Left ventricle myocardium inferior (tissue), 1 donor: ENCODE measurements at places on chromosomes 3 and 15. TPM values are rescaled to one million over a fixed set of nuclear protein-coding genes. Genes with fewer than 3 reads are reported as not detected.

DNA sequence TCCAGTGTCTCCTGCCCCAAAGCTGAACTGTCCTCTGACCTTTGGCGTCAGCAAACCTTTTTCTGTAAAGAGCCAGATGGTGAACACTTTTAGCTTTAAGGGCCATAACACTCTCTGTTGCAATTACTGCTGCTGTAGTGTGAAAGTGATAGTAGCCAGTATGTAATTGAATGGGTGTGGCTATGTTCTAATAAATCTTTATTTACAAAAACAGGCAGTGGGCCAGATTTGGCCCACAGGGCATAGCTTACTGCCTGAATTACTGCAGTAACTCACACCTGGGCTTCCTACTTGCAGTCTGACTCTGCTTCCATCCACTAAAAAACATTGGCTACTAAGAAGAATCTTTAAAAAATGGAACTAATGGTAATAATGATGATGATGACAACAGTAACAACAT is 68.0 kb upstream of the SLC6A11 start:
- no peak for DNase-seq
- H3K27ac ChIP-seq = no peak overlapping the region
- no peaks in the 10 kb centered on the region for H3K36me3 ChIP-seq
- no peak overlapping the region for H3K4me3 ChIP-seq
- no peaks in the 10 kb centered on the region for H3K4me1 ChIP-seq
- peaks cover 86% of the 10 kb centered on the region for H3K27me3 ChIP-seq

GRCh38 chr15:79380755-79381497 is 51.2 kb upstream of the MINAR1 start:
- H3K27me3 ChIP-seq = no peaks in the 10 kb centered on the region
- H3K27ac ChIP-seq = no peak overlapping the region
- no peak overlapping the region for H3K4me3 ChIP-seq
- DNase-seq = peak; percentile 71
- no peaks in the 10 kb centered on the region for H3K4me1 ChIP-seq
- H3K36me3 ChIP-seq = no peaks in the 10 kb centered on the region

DNA sequence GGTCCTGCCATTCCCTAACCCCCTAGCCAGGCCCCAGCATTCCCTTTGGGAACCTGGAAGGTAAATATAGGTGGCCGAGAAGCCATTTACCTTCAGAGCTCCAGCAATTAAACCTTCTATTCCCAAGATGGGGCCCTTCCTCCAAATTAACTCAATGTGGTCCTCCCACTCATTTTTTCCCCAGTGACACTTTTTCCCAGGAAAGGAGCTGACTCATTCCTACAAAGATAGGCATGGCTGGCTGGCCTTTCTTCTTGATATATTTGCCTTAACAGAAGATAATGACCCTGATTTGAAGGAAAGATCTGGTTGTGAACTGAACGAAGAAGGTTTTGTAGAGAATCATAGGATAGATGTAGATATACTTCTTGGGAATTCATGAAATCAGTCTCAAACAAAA is 279.0 kb upstream of the VEPH1 start:
- H3K4me1 ChIP-seq = no peaks in the 10 kb centered on the region
- no peaks in the 10 kb centered on the region for H3K36me3 ChIP-seq
- H3K27ac ChIP-seq = no peak overlapping the region
- H3K4me3 ChIP-seq = no peak overlapping the region

DNA sequence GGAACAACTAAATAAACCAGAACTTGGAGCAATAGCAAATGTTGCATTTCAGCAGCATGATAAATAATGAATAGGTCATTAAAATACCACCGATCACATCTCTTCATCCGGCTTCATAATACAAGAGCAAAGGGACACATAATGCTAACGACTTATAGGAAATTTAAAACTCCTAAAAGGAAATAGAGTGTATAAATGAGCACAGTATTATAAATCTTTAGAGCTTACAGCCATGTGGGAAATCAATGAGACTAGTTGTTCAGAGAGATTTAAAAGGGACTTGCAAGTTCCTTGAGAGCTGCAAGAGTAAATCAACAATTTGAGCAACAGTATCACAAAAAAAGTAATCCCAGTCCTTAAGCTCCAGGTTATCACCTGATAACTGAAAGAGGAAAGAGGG is 677.0 kb downstream of the PLOD2 start:
- H3K4me3 ChIP-seq = no peak overlapping the region
- H3K27ac ChIP-seq = no peak overlapping the region
- no peaks in the 10 kb centered on the region for H3K4me1 ChIP-seq
- no peaks in the 10 kb centered on the region for H3K27me3 ChIP-seq

Gene AP3B2
- total RNA-seq = 0.80 TPM

GRCh38 chr3:123571264-123571972 is 13.4 kb downstream of the HACD2 start:
- no peak overlapping the region for H3K27ac ChIP-seq
- H3K4me1 ChIP-seq = no peaks in the 10 kb centered on the region
- peaks cover 6% of the 10 kb centered on the region for H3K36me3 ChIP-seq
- H3K4me3 ChIP-seq = no peak overlapping the region
- no peaks in the 10 kb centered on the region for H3K27me3 ChIP-seq
- no peak for DNase-seq

GRCh38 chr3:29236146-29236840 is 44.6 kb upstream of the RBMS3 start:
- H3K4me3 ChIP-seq = no peak overlapping the region
- H3K27ac ChIP-seq = no peak overlapping the region
- peaks cover 13% of the 10 kb centered on the region for H3K4me1 ChIP-seq
- H3K36me3 ChIP-seq = no peaks in the 10 kb centered on the region
- no peaks in the 10 kb centered on the region for H3K27me3 ChIP-seq
- DNase-seq = no peak

- peak overlapping the region; percentile 65 for H3K4me3 ChIP-seq
- H3K27ac ChIP-seq = peak overlapping the region; percentile 25
- DNase-seq = no peak
- peaks cover 32% of the 10 kb centered on the region for H3K27me3 ChIP-seq
Measured at GRCh38 chr3:184604039-184604601, 42.5 kb downstream of the EPHB3 start.

Gene PLCH1
- 0.85 TPM for total RNA-seq

DNA sequence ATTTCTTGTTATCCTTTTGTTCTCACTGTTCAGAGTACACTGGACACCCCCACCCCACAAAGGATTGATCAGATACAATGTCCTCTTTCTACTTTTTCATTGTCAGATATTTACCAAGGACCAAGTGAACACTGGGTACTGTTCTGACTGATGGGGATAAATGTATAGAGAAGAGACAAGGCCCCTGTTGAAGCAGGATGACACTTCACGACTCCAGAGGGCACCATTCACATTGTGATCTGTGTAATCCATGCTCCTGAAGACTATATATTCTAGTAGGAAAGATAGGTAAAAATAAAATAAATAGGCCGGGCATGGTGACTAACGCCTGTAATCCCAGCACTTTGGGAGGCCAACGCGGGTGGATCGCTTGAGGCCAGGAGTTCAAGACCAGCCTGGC is 7.2 kb upstream of the CRYGS start:
- H3K36me3 ChIP-seq = peaks cover 83% of the 10 kb centered on the region
- no peak for DNase-seq
- H3K4me1 ChIP-seq = no peaks in the 10 kb centered on the region
- H3K27me3 ChIP-seq = no peaks in the 10 kb centered on the region

- H3K27ac ChIP-seq = no peak overlapping the region
- no peaks in the 10 kb centered on the region for H3K27me3 ChIP-seq
- peaks cover 51% of the 10 kb centered on the region for H3K4me1 ChIP-seq
- H3K36me3 ChIP-seq = peaks cover 41% of the 10 kb centered on the region
- no peak overlapping the region for H3K4me3 ChIP-seq
- DNase-seq = no peak
Measured at GRCh38 chr15:44718927-44719292, 7.6 kb downstream of the B2M start.

DNA sequence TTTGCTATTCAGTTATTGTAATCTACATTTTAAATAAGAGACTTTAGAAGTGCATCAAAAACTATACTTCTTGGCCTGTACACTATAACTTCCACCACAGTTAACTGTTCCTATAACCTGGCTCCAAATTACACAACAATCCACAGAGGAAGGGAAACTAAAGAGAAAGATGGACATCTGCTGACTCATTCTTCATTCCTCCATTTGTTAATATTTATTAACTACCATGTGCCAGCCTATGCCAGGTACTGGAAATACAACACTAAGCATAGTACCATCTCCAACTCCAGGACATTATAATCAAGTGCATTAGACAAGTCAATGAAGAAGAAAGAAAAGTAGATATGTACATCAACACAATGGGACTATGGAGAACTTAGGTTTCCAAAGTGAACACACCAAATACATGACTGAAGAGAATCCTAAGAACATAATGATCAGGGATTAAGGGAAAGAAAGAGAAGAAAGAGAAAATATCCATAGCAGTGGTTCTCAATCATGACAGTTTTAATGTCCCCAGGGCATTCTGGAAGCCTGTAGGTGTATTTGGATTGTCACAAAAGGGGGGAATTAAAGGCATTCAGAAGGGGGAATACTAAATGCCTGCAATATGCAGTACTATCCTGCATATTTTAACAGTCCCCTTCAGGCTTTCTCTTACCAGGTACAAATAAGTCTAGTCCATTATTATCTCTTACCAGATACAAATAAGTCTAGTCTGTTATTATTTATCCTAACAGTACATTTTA is 8.9 kb downstream of the ICE2 start:
- no peak overlapping the region for H3K27ac ChIP-seq
- no peak overlapping the region for H3K4me3 ChIP-seq
- peaks cover 74% of the 10 kb centered on the region for H3K36me3 ChIP-seq
- no peak for DNase-seq
- H3K4me1 ChIP-seq = peaks cover 6% of the 10 kb centered on the region

Gene FBXO40
- 245 TPM for total RNA-seq

Gene TLR9
- total RNA-seq = 0.66 TPM

GRCh38 chr3:110236976-110237610 is 834.5 kb upstream of the NECTIN3 start:
- H3K36me3 ChIP-seq = no peaks in the 10 kb centered on the region
- no peak overlapping the region for H3K4me3 ChIP-seq
- H3K4me1 ChIP-seq = no peaks in the 10 kb centered on the region
- H3K27ac ChIP-seq = no peak overlapping the region
- no peak for DNase-seq

- H3K4me1 ChIP-seq = no peaks in the 10 kb centered on the region
- no peak overlapping the region for H3K4me3 ChIP-seq
- H3K36me3 ChIP-seq = no peaks in the 10 kb centered on the region
- no peak overlapping the region for H3K27ac ChIP-seq
Measured at GRCh38 chr3:99714146-99714545, 75.8 kb downstream of the COL8A1 start.

GRCh38 chr3:54206874-54207273 is 84.5 kb downstream of the CACNA2D3 start:
- H3K36me3 ChIP-seq = no peaks in the 10 kb centered on the region
- H3K27ac ChIP-seq = no peak overlapping the region
- no peaks in the 10 kb centered on the region for H3K27me3 ChIP-seq
- peaks cover 31% of the 10 kb centered on the region for H3K4me1 ChIP-seq
- H3K4me3 ChIP-seq = no peak overlapping the region
